RPMI7951 (cell line): ENCODE measurements at places on chromosomes 1 and 21. TPM values are rescaled to one million over a fixed set of nuclear protein-coding genes. Genes with fewer than 3 reads are reported as not detected.

GRCh38 chr1:35600593-35600992 lies 27.5 kb downstream of the TFAP2E start:
- DNase-seq = no peak

DNA sequence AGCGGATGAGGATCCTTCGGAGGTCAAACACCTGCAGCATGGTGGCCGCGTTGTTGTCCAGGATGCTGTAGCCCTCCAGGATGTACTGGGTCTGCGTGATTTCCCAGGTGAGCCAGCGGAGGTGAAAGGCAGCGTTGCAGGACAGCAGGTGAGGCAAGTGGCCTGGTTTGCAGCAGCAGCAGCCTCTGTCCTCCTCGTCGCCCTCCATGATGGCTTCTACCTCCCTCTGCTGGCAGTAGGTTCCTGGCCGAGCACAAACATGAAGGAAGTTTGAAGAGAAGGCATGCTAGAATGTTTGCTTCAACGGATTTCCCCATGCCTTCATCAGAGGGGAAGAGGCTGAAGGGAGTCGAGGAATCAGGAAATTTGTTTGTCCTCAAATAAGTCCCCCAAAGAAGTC lies 74.7 kb downstream of the NTPCR start:
- peak; percentile 62 for DNase-seq

GRCh38 chr1:19680644-19681043 lies 16.0 kb downstream of the HTR6 start:
- DNase-seq = no peak

Gene SLAMF1
- 0.12 TPM in 1 of 2 replicates, not detected in the other for total RNA-seq
